Activated naive CD8-positive, alpha-beta T cell treated with anti-CD3 and anti-CD28 coated beads, Interleukin-2, amount 50 U/mL, for 24 hours (primary cell): ENCODE measurements at places on chromosomes 12 and 14.

DNA sequence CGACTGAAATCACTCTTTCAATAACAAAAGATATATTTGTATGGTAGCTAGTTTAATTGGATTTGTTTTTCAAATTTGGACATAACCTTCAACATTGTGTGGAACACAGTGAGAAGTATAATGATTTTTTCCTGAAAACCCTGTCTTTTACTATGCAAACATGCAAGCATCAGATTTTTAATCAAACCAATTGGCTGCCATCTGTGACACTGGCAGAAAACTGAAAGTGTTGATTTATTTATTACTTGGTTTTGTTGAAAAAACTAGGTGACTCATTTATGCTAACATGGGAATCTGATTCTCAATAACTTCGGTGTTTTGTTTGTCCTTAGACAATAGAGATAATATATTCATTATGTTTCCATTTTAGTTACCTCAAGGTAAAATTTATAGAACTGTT lies 82.0 kb downstream of the NTS start:
- DNase-seq: no peak

DNA sequence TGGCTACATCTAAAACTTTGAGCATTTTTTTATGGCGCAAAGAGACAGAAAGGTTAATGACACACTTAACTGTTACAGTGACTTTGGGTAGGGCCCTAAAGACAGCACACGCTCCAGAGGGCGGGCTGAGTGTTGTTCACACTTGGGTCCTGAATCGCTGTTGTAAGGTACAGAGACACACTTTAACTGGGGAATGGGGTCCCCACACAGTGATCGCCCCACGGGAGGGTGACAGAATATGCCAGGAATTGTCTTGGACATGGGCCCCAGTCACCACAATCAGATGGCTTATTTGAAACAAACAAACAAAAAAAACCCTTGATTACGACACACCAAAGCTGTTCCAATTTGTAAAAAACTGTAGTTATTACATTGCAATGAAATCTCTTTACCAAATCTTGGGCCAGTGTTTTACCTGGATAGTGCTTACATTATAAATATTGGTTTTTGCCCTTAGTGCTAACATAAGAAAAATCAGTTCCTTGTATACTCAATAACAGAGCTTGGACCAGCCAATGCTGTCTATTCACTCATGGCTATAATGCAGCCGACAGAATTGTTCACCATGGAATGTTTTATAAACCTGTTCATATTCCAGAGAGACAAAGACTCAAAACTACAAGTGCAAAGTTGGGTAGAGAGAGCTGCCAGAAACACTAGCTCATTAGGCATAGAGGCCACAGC lies 28.3 kb downstream of the KCTD10 start:
- DNase-seq: no peak

DNA sequence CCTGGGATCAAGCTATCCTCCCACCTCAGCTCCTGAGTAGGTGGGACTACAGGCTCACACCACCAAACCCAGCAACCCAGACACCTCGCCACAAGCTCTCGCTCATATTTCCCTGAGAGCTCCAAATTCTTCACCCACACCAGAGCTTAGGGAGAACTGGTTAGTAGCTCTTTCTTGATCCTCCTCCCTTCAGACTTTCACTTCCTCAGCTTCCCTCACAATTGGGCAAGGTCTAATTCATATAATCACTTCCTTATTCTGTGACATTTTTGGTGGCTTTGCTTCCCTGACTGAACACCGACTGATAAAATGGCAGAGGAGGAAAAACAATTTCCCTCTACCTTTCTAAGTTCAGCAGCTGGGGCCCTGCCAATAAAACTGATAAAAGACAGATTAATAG lies 88.5 kb downstream of the GXYLT1 start:
- DNase-seq: no peak

- DNase-seq: no peak
Observed at GRCh38 chr12:56449622-56449984, 377 bp upstream of the TIMELESS start.

GRCh38 chr12:103715494-103715893 lies 125.5 kb downstream of the NT5DC3 start:
- no peak for DNase-seq

- DNase-seq: peak; percentile 17
Observed at GRCh38 chr12:96907671-96908422, 790 bp downstream of the NEDD1 start.

DNA sequence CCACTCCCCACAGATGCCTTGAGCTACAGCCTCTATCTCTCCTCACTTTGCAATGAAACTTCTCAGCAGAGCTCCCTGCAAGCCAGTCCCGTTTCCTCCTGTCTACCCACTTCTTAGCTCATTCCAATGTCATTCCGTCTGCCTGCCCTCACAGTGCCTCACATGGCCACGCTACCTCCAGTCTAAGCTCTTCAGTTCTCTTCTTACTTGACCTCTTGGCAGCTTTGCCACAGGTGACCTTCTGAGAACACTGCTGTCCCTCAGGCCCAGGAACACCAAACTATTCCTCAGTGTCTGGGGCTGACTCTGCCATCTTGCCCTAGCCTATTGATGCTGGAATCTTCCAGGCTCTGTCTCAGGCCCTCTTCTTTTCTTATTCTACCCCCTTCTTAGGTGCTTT lies 110.1 kb downstream of the EGLN3 start:
- no peak for DNase-seq

GRCh38 chr12:113462117-113462774 lies 9.4 kb downstream of the LHX5 start:
- peak; percentile 81 for DNase-seq

GRCh38 chr12:68967046-68967445 lies 34.1 kb upstream of the CPM start:
- DNase-seq: no peak

DNA sequence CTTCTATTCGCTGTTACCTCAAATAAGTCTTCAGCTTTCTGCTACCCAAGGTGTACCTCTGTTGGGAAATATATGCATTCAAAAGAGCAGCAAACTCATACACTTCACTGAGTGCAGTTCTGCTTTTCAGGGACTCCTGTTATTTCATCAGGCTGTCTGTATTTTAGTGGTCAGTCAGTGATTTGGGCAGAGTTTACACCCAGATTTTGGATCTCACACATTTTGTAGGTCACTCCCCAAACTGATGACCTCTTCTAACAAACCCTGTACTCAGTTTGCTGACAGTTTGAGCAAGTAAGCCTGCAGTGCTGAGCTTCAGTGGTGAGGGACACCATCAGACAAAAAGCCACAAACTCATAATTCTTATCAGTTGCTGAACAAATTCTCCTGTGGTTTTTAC lies 8.2 kb upstream of the WASHC4 start:
- no peak for DNase-seq

DNA sequence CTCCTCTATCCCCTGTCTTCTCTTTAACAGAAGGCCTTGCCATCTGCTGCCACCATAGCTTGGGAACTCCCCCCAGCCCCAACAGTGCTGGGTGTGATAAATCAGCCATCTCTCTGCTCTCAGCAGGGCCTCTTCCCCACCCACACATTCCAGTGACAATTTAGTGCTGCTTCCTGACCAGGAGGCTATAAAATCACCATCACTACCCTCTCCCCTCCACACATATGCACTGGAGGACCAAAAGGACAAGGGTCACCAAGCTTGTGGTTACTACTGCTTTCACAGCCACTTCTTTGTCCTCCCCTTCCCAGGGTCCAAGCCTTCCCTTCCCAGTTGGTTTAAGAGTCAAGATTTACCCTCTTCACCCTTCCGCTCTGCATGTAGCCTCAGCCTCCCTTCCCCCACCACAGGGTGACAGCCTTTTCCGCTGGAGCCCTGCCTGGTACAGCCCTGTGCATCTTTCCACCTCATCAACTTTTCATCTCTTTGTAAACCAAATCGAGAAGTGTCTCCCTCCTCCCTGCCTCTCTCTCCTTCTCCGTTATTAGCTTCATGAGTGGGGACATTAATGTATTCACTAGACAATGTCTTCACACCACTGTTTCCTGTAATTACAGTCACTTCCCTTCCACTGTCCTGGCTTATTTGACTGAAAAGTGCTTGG lies 9.4 kb downstream of the PSMB5 start:
- DNase-seq: peak; percentile 11

- no peak for DNase-seq
Observed at GRCh38 chr12:51898937-51899336, 8.4 kb upstream of the ACVRL1 start.

- DNase-seq: no peak
Observed at GRCh38 chr12:84922693-84923092, 10.1 kb upstream of the SLC6A15 start.

DNA sequence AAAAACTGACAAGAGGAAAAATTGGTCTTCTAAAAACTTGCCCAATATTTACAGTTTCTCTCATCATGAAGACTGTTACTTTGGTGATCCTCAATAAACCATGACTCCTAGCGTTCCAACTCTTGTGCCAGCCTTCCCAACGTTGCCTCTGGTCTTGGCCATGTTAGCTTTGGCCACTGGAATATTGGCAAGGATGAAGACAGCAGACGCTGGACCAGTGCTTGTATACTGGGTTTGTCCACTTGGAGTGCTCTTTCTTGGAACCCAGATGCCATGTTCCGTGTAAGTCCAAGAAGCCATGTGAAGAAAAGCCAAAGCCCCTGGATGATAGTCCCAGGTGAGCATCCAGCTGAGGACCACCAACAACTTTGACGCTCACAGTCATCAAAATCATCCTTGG lies 379.6 kb downstream of the NUAK1 start:
- DNase-seq: no peak

DNA sequence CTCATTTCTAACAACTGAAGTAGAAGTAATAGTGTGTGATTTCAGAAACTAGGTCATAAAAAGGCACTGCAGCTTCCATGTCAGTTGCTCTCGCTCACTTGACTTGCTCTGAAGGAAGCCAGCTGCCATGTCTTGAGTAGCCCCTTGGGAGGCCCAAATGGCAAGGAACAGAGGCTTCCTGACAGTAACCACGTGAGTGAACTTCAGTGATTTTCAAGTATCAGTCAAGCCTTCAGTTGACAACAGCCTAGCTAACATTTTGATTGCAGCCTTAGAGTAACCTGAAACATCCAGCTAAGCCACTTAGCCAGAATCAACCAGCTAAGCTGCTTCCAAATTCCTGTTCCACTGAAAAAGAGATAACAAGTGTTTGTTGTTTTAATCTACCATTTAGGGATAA lies 26.7 kb downstream of the TOGARAM1 start:
- DNase-seq: no peak

DNA sequence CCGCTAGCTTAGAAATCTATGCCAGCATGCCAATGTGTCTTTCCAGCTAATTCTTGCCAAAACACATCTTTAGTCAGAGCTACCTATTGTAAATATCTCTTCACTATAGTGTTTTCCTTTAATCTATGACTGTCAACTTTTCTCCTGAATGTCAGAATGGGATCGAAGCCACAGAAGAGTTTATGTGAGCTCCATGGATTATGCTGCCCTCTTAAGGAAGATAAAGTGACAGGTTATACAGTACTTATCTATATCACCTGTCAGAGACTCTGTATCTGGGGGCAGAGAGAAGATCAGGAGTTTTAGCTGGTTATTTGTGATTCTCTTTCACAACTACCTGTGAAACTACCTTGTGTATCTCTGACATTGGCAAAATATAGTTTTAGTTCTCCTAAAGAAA lies 204.3 kb upstream of the SEL1L start:
- DNase-seq: no peak

DNA sequence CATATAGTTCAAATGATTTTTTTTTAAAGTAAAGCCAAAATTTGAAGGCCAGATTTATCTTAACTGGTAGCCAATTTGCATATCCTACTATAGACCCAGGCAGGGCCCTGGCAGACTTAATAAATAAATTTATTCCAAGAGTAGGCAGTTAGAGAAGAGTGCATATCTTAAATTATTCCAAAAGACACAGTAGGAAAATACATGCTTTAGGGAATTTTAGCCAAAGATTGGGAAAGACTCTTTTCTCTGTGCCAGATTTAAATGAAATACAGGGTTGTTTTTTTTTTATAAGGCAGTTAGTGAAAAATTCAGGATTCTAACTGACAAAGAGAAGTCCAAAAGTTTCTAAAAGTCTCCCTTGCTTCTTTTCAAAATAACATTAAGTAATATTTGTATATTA lies 65.5 kb downstream of the ST8SIA1 start:
- no peak for DNase-seq

DNA sequence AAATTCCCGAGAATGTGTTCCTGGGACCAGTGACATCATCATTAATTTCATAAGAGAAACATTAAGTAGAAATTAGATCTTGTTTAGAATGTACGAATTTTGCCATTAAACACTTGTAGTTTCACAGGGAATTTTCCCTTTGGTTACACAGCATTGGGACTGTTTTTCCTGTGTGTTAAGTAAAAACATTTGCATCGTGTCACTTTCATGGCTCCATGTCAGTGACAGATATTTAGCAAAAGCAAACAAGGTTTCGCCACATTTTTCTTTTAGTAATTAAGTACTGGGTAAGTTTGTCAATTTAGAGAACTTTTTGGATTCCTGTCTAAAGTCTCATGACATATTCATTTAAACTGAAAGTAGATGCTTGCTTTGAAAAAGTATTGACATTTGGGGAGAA lies 45.5 kb upstream of the OVCH1 start:
- DNase-seq: no peak

DNA sequence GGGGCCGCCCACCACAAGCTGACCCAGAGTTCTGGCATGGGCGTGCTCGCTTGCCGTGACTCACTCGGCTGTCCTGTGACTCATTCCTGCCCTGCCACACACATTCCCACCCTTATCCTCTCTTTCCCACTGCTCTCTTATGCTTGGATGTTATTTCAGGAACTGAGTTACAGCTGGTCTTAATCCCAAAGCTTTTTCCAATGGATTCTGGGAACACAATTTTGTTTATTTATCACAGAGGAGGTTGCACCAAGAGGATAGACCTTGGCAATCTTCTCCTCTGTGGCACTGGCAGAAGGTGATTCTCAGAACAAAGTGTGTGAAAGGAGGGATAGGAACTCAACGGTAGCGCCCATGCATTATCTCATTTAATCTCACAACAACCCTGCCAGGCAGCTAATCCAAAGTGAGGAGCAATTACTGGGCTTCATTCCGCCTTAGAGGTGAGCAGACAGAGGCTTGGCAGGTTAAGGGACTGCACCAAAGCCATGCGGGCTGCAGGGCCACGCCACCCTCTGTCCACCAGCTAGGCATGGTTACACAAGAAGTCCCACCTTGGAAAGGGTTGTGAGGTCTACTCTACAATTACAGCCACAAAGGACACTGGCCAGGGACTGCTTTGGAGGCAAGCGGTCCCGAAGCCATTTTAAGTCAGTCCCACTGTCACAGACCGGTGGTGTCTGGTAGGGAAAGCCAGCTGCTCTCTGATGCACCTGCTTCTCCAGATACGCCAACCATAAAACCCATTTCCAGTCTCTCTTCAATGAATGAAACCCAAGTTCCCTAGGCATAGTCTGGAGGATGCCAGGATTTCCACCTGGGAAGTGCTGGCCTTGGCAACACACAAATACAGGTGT lies 32.9 kb downstream of the SYNE3 start:
- DNase-seq: no peak

GRCh38 chr12:42802785-42803189 lies 213.2 kb upstream of the PRICKLE1 start:
- DNase-seq: no peak

DNA sequence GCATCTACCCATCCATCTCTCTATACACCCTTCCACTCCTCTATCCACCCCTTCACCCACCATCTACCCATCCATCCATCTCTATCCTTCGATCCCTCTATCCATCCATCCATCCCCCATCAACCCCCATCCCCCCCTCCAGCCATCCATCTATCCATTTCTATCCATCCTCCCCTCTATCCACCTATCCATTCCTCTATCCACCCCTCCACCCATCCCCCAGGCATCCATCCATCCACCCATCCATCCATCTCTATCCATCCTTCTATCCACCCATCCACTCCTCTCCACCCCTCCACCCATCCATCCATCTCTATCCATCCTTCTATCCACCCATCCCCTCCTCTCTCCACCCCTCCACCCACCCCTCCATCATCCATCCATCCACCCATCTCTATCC lies 17.5 kb upstream of the GPR132 start:
- no peak for DNase-seq

GRCh38 chr12:114063435-114063834 lies 97.3 kb upstream of the RBM19 start:
- DNase-seq: no peak
